ENCODE measurements at places on chromosomes 3 and 15. TPM values are rescaled to one million over a fixed set of nuclear protein-coding genes. Genes with fewer than 3 reads are reported as not detected.

GRCh38 chr3:31974964-31975363 is 6.1 kb downstream of the OSBPL10 start:
- H3K4me1 ChIP-seq = peaks cover 23% of the 10 kb centered on the region
- no peak overlapping the region for H3K4me3 ChIP-seq
- H3K27ac ChIP-seq = no peak overlapping the region
- H3K36me3 ChIP-seq = peaks cover 12% of the 10 kb centered on the region
- DNase-seq = no peak

GRCh38 chr3:52841211-52841980 is 6.6 kb upstream of the MUSTN1 start:
- peaks cover 10% of the 10 kb centered on the region for H3K36me3 ChIP-seq
- H3K27ac ChIP-seq = no peak overlapping the region
- no peak for DNase-seq
- H3K4me1 ChIP-seq = peaks cover 29% of the 10 kb centered on the region

GRCh38 chr3:76585794-76586392 is 454.0 kb upstream of the ROBO2 start:
- H3K27me3 ChIP-seq = no peaks in the 10 kb centered on the region
- H3K4me1 ChIP-seq = no peaks in the 10 kb centered on the region
- no peak overlapping the region for H3K4me3 ChIP-seq
- H3K36me3 ChIP-seq = no peaks in the 10 kb centered on the region
- DNase-seq = no peak

PGBD4 gene
- 3.7 TPM for total RNA-seq

GRCh38 chr3:182382112-182382857 is 411.0 kb upstream of the ATP11B start:
- H3K27me3 ChIP-seq = no peaks in the 10 kb centered on the region
- no peaks in the 10 kb centered on the region for H3K4me1 ChIP-seq
- DNase-seq = no peak

SCG5 gene
- total RNA-seq = 2.2 TPM

- no peaks in the 10 kb centered on the region for H3K36me3 ChIP-seq
- H3K27ac ChIP-seq = no peak overlapping the region
- H3K4me1 ChIP-seq = no peaks in the 10 kb centered on the region
- DNase-seq = no peak
- no peak overlapping the region for H3K4me3 ChIP-seq
These were observed 165.8 kb downstream of the GOLIM4 start for GRCh38 chr3:167929968-167930367.

DNA sequence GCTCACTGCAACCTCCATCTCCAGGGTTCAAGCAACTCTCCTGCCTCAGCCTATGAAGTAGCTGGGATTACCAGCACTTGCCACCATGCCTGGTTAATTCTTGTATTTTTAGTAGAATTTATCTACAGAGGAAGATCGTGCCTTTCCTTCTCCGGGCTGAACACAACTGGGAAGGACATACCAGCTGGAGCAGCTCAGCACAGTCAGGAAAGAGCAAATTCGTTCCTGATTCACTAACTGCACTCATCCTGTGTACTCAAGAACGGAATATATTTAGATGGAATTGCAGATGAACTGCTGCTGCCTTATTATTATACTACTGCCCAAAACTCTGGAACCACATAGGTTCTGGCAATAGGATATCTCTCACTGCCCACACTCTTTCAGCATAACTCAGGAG is 27.1 kb upstream of the P4HTM start:
- peaks cover 45% of the 10 kb centered on the region for H3K36me3 ChIP-seq
- DNase-seq = no peak
- H3K4me1 ChIP-seq = peaks cover 18% of the 10 kb centered on the region
- no peak overlapping the region for H3K4me3 ChIP-seq
- peak overlapping the region; percentile 20 for H3K27ac ChIP-seq

DNA sequence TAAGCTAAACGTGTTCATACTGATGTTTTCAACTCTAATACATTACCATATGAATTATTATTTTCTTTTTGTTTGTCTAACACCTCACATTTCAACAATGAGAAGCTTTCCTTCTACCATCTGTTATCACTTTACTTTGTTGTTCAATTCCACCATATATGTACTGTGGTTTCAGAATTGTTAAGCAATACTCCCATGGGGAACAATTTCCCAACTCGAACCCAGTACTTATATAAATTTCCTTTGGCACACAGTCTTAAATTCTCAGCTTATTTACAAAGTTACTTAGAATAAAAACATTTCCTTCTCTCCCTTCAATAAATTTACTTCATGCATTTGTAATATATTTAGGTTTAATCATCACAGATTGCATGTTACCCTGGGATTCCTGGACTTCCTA is 1764.4 kb downstream of the OTOL1 start:
- no peak overlapping the region for H3K4me3 ChIP-seq
- H3K27ac ChIP-seq = no peak overlapping the region
- no peaks in the 10 kb centered on the region for H3K36me3 ChIP-seq
- no peak for DNase-seq

- no peak overlapping the region for H3K4me3 ChIP-seq
- H3K36me3 ChIP-seq = peaks cover 63% of the 10 kb centered on the region
- no peak for DNase-seq
These were observed 44.0 kb downstream of the SMAD3 start for GRCh38 chr15:67109141-67110034.

DUOXA2 gene
- not detected for total RNA-seq

DNA sequence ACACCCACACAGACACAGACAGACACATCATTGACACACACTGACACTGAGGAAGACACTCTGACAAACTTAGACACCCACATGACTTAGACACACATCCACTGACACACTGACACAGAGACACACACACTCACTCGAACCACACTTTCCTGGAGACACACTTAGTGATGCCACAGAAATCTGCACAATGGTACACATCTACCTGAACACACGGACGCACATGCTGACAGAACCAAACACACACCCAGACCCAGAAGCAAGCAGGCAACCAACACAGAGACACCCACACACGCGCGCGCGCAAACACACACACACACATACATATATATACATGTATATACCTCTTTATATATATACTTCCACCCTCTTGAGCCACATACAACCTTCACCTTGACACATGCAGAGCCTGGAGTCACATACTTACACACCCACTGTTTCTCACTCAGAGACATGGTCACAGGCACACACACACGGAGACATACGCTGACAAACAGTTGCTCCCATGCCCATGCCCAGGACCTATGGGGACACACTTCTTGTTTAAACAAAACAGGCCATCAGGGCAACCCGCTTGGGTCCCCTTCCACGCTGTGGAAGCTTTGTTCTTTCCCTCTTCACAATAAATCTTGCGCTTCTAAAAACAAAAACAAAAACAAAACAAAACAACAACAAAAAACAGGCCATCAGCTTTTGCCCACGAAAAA is 913 bp upstream of the SCN5A start:
- peaks cover 1% of the 10 kb centered on the region for H3K36me3 ChIP-seq
- peak; percentile 63 for DNase-seq
- H3K27me3 ChIP-seq = peaks cover 11% of the 10 kb centered on the region
- no peak overlapping the region for H3K4me3 ChIP-seq

GRCh38 chr3:150074697-150075416 is 104.2 kb upstream of the PFN2 start:
- no peak overlapping the region for H3K27ac ChIP-seq
- DNase-seq = no peak
- H3K27me3 ChIP-seq = peaks cover 3% of the 10 kb centered on the region
- no peak overlapping the region for H3K4me3 ChIP-seq
- no peaks in the 10 kb centered on the region for H3K36me3 ChIP-seq

- no peaks in the 10 kb centered on the region for H3K36me3 ChIP-seq
- H3K27me3 ChIP-seq = peaks cover 48% of the 10 kb centered on the region
- peaks cover 4% of the 10 kb centered on the region for H3K4me1 ChIP-seq
- peak within 1 kb of the TSS; percentile 65 for H3K4me3 ChIP-seq
- DNase-seq = peak; percentile 84
These were observed at the start of gene GMNC for GRCh38 chr3:190862209-190863118. Gene GMNC (minus strand): TSS chr3:190862694. CDS start chr3:190862615, 79 bp downstream.

HIGD2B gene
- not detected for total RNA-seq

DNA sequence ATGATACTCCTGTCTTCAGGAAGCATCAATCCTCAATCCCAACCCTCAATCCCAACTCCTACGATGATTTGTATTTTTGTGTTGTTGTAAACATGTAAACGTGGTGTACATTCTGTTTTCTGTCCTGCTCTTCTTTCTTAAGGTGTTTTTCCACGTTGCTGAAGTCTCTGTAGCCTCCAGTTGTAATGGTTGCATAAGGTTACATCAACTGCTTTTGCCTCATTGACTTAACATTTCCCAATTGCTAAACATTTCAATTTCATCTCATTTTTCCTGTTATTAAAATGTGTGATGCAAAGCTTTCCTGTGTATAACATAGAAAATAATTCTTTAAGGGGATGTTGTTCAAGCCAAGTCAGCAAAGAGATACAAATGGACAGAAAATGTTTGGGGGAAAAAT is 33.4 kb downstream of the HRH1 start:
- no peak for DNase-seq
- no peak overlapping the region for H3K27ac ChIP-seq
- no peaks in the 10 kb centered on the region for H3K36me3 ChIP-seq
- peaks cover 18% of the 10 kb centered on the region for H3K27me3 ChIP-seq
- H3K4me1 ChIP-seq = no peaks in the 10 kb centered on the region

GRCh38 chr3:17820704-17821103 is 78.3 kb upstream of the TBC1D5 start:
- H3K36me3 ChIP-seq = no peaks in the 10 kb centered on the region
- peak; percentile 40 for DNase-seq
- no peaks in the 10 kb centered on the region for H3K4me1 ChIP-seq
- peaks cover 8% of the 10 kb centered on the region for H3K27me3 ChIP-seq

GRCh38 chr3:8220291-8220690 is 281.3 kb upstream of the LMCD1 start:
- no peaks in the 10 kb centered on the region for H3K27me3 ChIP-seq
- H3K4me3 ChIP-seq = no peak overlapping the region
- DNase-seq = no peak

CCR1 gene
- 6.7 TPM for total RNA-seq

DNA sequence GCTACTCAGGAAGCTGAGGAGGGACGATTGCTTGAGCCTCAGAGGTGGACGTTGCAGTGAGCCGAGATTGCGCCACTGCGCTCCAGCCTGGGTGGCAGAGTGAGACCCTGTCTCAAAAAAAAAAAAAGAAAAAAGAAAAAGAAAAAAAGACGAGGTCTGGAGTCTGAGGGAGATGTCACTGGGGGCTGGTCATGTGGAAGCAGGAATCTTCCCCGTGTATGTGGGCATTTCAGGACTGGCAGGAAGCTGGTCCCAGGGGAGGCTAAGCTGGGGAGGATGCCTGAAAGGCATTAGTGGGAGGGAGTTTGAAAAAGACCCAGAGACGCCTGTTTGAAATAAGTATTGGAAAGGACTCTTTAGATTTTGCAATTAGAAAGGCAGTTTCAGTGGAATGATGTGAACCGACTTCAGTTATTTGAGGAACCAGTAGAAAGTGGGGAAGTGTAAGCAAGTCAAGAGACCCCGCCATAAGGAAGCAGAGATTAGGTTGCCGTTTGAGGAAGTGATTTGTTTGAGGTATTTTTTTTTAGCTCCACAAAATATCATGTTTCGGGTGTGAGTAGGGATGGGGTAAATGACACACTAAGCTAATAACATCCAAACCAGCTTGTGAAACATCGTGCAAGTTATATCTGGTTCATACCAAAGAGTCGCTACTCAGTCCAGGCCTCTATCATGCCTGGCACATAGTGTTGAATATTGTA is 55.5 kb downstream of the ST6GAL1 start:
- DNase-seq = no peak
- H3K27me3 ChIP-seq = no peaks in the 10 kb centered on the region
- H3K4me1 ChIP-seq = peaks cover 24% of the 10 kb centered on the region
- no peak overlapping the region for H3K27ac ChIP-seq

DNA sequence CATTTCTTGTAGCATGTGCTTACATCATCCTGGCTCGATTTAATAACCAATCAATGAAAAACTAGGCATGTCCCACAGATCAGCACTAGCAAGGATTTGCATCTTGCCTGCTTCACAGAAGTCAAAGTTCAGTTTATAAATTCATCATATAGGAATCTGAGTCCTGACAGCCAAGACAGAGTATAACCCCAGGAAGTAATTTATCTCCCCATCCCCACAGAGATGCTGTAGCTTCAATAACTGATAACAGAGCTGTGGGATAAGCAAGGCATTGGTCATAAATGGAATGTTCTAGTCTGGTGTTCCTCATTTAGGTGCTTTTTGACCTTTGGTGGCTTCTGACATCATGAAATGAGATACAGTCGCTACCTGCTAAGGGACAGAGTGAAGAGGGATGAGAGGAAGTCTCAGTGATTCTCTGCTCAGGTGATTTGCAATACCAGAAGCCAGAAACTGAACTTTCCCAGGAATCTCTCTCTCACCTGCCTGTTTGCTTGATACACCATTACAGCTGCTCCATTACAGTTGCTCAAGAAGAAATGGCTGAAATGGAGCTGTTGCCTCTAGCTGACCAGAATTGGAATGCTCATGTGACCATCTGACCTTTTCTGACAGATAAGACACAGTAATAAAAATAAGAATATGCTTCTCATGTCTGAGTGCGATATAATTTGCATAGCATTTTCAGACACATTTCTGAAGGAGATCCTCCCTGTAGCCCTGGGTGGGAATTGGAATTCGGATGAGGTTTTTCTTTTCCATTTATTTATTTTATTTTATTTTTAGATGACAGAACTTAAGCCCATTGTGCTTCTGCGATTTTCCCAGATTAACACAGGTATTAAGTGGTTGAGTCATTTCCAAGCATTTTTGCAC is 217.1 kb upstream of the KCNMB2 start:
- no peaks in the 10 kb centered on the region for H3K4me1 ChIP-seq
- no peaks in the 10 kb centered on the region for H3K27me3 ChIP-seq
- no peak for DNase-seq
- H3K27ac ChIP-seq = no peak overlapping the region
- H3K36me3 ChIP-seq = no peaks in the 10 kb centered on the region
- H3K4me3 ChIP-seq = no peak overlapping the region

C2CD4A gene
- 0.05 TPM for total RNA-seq

Data from activated CD4-positive, alpha-beta T cell treated with anti-CD3 and anti-CD28 coated beads, Interleukin-2, amount 10 ng/mL, durations not matched to agents 24 days and 14 days (primary cell).